A549 treated with RU486 at 1 μM for 4 hours (cell line): ENCODE measurements at places on chromosomes 13 and 19. TPM values are rescaled to one million over a fixed set of nuclear protein-coding genes. Genes with fewer than 3 reads are reported as not detected.

OR7C1 gene
- not detected in 5 replicates for total RNA-seq

LGALS4 gene
- total RNA-seq, result 0.30 to 1.8 TPM (median 0.78 TPM) in 5 replicates

KLK11 gene
- not detected in 5 replicates for total RNA-seq

ZNF850 gene
- total RNA-seq, result 0.40 to 1.1 TPM (median 0.54 TPM) in 5 replicates

PROZ gene
- total RNA-seq, result not detected in 5 replicates

SBK2 gene
- 1.4 to 2.7 TPM (median 2.3 TPM) in 5 replicates for total RNA-seq

HRC gene
- not detected in 5 replicates for total RNA-seq
